ENCODE measurements at places on chromosomes 1 and 21.

- no peak for DNase-seq
These were observed 30.4 kb downstream of the TFAP2E start for GRCh38 chr1:35603468-35603867.

GRCh38 chr1:156373546-156373945, 4.5 kb downstream of the RHBG start:
- DNase-seq = no peak

DNA sequence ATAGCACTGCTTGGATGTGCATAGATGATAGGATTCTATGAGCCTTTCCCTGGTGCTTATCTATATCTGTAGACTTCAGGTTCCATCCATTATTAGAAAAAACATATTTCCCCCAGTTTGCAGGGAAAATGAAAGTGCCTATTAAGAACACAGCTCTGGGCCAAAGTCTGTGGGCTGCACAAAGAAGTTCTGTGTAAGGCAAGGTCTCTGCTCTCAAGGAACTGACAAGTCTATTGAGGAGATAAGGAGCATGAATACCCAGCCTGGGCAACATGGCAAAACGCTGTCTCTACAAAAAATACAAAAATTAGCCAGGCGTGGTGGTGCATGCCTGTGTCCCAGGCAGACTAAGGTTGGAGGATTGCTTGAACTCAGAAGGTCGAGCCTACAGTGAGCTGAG, 22.3 kb upstream of the SDE2 start:
- no peak for DNase-seq

DNA sequence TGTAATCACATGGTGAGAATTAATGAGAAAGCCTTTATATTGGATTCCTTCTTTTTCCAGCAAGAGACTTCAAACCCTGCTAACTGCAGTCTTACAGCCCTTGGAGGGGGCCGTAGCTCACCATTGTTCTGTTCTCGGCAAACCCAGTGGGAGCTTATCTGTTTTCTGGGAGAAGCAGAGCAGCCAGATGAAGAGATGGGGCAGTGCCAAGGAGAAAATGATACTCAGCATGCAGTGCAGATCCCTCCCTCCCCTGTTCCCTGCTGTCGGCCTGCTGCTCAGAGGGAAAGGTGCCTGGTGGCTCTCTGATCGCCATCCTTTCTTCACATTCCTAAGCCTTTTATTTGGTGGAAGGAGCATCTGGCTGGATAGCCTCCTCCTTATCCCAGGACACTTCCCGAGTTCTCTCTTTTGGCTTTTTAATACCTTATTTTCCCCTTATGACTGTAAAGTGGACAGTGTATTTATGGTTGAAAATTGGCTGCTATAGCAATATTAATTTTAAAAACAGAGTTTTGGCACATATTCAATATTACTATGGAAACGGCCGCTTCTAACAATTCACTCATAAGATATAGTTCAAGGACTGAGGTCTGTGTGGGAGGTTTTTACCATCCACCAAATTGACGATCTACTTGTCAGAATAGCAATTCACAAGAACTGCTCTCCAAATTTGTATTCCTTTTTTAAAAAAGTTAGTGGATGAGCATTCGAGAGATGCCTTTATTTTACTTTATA, 203.4 kb downstream of the CRB1 start:
- peak; percentile 96 for DNase-seq

- DNase-seq = no peak
These were observed 18.7 kb downstream of the DYRK1A start for GRCh38 chr21:37385179-37385765.

- no peak for DNase-seq
These were observed 2.2 kb downstream of the C1QTNF12 start for GRCh38 chr1:1244192-1244811.

GRCh38 chr1:217622042-217622441, 8.8 kb downstream of the GPATCH2 start:
- DNase-seq = no peak

DNA sequence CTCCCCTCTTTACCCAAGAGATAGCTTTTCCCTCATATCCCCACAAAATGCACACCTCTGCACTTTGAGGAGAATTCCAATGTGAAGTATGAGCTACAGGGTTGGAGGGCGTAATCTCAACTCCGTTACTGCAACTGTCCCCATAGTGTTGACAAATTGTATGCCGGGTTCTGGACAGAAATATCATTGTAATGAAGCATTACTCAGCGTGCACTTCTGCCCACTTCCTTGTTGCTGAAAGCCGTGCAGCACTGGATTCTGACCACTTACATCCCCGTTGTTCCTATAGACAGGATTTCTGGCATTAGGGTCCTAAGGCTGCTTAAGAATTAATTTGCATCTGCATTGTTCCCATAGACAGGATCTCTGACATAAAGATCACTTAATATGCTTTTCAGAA, 205.6 kb downstream of the RHOU start:
- no peak for DNase-seq

DNA sequence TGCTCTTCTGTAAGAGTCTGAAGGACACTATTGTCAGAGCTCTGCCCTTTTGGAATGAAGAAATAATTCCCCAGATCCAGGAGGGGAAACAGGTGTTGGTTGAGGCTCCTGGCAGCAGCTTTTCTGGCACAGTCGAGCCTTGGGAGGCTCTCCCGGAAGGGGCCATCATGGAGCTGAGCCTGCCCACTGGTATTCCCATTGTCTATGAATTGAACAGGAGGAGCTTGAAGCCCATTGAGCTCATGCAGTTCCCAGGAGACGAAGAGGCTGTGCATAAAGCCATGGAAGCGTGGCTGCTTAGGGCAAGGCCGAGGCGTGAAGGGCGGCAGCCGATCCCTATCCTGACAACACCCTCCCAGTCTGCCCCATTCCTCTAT, 26.6 kb downstream of the UBE4B start:
- peak; percentile 10 for DNase-seq

Measured in brain (organoid and tissue), 16 donors.